ENCODE measurements at places on chromosomes 11 and 22.

DNA sequence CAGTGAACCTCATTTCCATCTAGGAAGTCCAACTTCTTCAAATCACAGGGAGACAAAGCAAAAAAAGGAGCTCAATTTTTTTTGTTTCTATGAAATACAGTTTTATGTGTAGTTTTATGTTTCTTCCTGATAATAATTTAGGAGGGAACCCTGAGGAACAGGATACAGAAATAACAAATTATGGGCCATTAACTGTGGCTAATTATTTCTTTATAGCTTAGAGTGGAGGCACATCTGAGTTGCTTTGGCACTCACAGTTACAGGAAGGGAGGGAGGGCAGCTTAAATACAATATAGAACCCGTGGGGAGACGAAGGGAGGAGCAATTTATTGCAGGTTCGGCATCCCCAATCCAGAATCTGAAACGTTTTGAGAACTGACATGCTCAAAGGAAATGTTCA is 37.1 kb upstream of the HORMAD2 start:
- no peak for DNase-seq

GRCh38 chr11:19879307-19880087 is 166.9 kb downstream of the NAV2 start:
- DNase-seq, result no peak

GRCh38 chr11:67373648-67374570 is 511 bp upstream of the CLCF1 start:
- peak; percentile 77 for DNase-seq

GRCh38 chr11:74102321-74102720 is 68.5 kb downstream of the C2CD3 start:
- no peak for DNase-seq

Data from activated T-helper 1 cell treated with Interleukin-2 at 50 U/mL for 16 hours (primary cell).